Right lung (tissue), 10 donors: ENCODE measurements at places on chromosomes 2 and 18. TPM values are rescaled to one million over a fixed set of nuclear protein-coding genes. Genes with fewer than 3 reads are reported as not detected.

Gene IMP4
- polyA plus RNA-seq = 34.2 TPM

Gene STARD6
- polyA plus RNA-seq = not detected

DNA sequence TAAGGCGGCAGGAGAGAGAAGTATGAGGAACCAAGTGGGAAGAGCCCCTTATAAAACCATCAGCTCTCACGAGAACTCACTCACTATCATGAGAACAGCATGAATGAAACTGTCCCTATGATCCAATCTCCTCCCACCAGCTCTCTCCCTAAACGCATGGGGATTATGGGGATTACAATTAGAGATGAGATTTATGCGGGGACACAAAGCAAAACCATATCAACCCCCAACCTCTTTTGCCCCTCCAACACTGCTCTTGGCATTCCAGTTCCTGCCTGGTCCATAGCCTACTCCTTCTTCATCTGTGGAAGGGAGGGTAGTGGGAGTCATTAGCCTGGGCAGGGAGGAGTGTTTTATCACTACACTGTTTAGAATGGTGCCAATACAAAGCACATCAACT is 1.4 kb upstream of the EHD3 start:
- DNase-seq = no peak

Gene FBXO15
- 4.4 TPM for polyA plus RNA-seq

DNA sequence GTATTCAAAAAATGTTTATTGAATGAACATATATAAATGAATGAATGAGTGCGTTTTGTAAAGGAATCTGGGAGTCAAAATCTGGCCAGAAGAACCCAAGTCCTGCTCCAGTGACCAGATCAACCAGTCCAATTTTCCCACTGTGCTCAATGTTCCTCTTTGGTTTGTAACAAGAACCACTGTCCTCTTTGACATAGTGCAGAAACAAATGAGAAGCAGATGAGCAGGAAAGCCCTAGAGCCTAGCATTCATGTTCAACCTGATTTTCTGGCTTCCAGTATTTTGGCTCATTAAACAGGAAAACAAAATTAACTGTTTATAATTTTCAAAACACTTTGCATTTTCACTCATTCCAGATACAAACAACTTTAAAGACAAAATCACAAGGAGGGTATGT is 23.2 kb downstream of the FAM124B start:
- DNase-seq = no peak

DNA sequence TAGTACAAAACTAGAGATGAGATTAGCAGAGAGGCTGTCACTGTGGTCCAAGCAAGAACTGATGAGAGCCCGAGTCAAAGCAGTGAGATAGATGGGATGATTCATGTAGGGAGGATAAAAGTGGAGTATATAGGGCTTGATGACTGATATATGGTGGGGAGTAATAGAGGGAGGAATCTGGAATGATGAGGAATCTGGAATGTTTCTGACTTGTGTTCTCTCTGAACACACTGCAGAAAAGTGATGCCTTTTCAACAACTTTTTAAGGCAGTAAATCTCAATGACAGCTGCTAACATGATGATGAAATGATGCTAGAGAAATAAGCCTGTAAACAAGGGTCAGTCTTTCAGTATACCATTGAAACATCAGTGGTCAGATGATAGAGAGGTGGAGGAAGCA is 143.5 kb upstream of the SP5 start:
- DNase-seq = no peak

Gene ARL4C
- 22.6 TPM for polyA plus RNA-seq

DNA sequence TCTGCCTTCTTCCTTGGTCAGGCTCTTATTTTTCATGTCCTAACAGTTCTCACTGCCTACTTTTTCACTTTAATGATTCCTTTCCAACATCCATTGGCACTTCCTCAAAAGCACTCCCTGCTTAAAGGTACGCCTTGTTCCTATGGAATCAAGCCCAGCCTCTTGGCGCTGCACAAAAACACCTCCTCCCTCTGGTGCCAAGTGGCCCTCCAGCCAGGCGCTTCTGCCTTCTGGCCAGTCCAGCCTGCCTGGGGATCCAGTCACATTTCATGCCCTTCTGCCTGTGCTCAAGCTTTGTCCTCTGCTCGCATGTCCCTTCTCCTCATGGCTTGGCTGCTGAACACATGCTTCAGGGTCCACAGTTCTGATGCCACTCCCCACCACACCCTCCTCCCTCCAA is 6.3 kb downstream of the TPRKB start:
- no peak for DNase-seq

GRCh38 chr2:202689459-202689858 is 54.7 kb downstream of the FAM117B start:
- no peak for DNase-seq

- DNase-seq = no peak
These were observed 113.2 kb downstream of the MRO start for GRCh38 chr18:50706651-50707050.

DNA sequence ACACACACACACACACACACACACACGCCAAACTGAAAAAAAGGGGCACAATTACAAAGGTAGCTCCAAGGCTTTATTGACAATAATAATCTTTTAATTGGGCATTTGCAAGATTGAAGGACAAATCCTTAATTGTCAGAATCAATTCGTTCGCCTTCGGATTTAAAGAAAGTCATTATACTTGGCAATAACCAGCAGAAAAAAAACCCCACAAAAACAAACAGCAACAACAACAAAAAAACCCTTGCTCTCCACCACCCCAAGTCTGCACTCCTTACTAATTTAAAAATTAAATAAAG is 1.8 kb upstream of the HOXD8 start:
- no peak for DNase-seq

- DNase-seq = no peak
These were observed at the start of gene PHLPP1 for GRCh38 chr18:62715436-62715758. TSS of gene PHLPP1 (plus strand) at chr18:62715541. CDS start at chr18:62715684, 143 bp downstream.

Gene ONECUT2
- 0.10 TPM for polyA plus RNA-seq

Gene CTDP1
- 9.5 TPM for polyA plus RNA-seq

Gene ANO7
- polyA plus RNA-seq = 2.7 TPM

Gene SCG2
- polyA plus RNA-seq = 1.1 TPM

DNA sequence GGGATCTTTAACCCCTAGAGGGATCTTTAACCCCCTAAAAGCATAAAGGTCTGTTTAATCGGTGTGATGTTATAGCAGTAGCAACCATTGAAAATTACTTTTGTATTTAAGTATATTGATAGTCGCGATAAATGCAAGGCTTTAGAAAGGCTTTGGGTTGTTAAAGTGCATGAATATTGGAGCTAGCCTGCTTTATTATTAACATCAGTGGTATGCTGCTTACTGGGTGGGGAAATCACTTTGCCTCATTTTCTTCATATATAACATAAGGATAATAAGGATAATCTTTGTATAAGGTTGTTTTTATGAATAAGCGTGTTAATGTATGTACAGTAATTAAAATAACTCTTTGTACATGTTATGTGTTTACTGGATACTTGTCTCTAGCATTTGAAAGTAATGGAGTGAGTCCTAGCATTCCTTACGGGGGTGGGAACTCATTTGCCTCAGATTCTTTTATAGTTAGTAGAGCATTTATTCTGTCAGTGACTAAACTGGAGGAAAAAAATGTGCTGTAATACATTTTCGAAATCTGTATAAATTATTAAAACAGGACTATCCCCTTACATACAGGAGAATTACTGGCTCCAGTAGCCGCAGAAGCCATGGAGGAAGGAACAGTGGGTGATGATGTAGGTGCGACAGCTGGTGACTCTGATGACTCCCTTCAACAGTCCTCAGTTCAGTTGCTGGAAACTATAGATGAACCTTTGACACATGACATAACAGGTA is 122.2 kb downstream of the BIRC6 start:
- DNase-seq = peak; percentile 10

Gene ANKRD30B
- 0.09 TPM for polyA plus RNA-seq

GRCh38 chr2:19806591-19806990 is 95.2 kb downstream of the TTC32 start:
- DNase-seq = no peak

Gene PLEKHH2
- 288 TPM for polyA plus RNA-seq

Gene FBLN7
- polyA plus RNA-seq = 15.1 TPM

Gene TTC31
- 35.6 TPM for polyA plus RNA-seq

DNA sequence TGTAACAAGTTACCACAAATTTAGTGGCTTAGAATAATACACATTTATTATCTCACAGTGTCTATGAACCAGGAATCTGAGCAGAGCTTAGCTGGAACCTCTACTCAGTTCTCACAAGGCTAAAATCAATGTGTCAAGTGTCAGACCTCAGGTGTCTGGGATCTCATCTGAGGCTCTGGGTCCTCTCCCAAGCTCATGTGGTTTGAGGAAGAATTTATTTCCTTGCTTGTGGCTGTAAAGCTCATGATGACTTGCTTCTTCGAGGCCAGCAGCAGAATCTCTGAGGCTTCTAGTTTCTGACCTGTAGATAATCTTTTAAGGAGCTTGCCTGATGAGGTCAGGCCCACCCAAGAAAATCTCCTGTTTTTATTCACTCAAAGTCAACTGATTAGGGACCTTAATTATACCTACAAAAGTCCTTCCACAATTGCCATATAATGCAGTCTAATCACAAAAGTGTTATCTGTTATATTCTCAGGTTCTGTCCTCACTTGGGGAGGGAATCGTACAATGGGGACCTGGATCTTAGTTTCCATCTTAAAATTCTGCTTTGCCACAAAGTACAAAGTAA is 14.3 kb downstream of the NCKAP5 start:
- no peak for DNase-seq

Gene EML6
- polyA plus RNA-seq = 0.75 TPM

Gene PSMA8
- not detected for polyA plus RNA-seq

DNA sequence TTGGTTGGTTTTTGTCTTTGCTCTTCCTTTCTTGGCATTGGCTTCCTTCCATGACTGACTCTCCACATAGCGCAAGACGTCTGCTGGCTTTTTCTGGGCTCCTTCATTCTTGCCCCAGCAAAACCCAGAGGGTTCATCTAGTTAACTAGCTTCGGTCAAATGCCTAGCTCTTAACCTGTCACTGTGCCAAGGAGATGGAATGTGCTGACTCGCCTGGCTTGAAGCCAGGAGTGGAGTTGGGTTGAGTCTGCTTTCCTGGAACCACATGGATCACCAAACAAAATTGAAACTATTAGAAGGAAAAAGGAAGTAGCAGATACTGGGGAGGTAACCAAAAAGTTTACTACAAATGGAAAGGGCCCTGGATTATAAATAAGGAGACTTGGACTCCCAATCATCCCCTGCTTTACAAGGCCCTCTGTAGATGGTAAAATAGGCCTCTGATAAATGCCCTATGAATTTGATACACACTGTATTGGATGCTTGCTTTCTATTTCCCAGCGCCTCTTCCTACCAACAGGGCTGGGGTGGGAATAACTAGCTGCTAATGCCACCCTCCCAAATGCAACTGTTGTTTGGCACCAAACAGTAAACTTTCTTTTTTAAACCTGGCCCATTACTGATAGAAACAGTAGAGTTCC is 11.3 kb downstream of the MALT1 start:
- peak; percentile 55 for DNase-seq

DNA sequence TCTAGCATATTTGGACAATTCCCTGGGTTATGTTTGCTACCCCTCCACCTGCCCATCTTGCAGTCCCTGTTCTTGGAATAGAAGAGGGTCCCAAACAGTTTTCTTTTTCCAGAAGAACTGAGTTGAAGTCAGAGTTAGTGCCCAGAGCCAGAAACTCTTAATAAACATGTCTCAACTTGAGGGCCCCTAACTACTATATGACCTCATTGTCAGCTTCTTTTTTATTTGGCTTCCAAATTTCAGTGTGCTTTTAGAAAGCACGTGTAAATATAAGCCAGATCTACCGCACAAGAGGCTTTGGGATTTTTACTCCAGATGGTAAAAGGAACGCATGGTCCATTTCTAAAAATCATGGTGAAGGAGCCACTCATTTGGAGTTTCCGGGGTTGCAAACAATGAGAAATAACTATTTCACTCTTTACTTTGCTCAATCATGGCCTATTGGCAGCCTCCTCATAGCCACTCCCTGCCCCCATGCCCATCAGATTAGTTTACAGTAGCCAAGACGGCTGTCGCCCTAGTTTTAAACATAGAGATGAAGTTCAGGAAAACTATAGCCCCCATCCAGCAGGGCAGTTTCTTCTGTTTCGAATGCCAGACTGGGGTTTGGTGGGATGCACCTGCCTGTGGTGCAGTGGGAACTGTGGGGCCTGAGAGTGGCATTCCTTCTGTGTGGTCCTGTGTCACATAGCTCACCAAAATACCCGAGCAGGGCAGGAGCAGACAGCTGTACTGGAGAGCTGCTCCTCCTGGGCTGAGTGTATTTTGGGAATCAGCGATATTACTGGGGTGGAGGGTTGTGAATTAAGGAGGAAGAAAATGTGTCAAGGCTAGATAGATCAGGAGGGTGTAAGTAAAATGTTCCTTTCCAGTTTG is 1.7 kb downstream of the MAPRE3 start:
- DNase-seq = no peak

Gene LRRTM4
- 1.1 TPM for polyA plus RNA-seq

Gene PDCD1
- polyA plus RNA-seq = 0.28 TPM

Gene LYPD1
- polyA plus RNA-seq = 1.1 TPM

GRCh38 chr2:4047961-4048891 is 344.9 kb downstream of the DCDC2C start:
- no peak for DNase-seq

Gene PARD6G
- polyA plus RNA-seq = 20.4 TPM

Gene GFPT1
- 26.1 TPM for polyA plus RNA-seq

Gene TMEFF2
- 0.72 TPM for polyA plus RNA-seq

Gene ACAA2
- 102 TPM for polyA plus RNA-seq

DNA sequence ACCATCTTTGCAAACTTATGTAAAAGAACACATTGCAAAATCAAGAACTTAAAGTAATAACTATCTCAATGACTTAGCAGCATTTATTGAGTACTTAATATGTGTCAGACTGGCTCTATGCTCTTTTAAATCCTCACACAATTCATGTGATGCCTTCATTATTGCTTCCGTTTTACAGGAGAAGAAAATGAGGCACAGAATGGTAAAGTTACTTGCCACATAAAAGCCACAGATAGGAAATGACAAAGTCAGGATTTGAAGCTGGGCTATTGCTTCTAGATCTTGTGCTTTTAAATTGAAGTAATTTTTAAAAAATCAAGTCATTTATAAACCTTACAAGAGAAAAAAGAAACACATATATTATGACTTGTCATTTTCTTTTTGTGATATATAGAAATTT is 174.2 kb downstream of the WDR7 start:
- no peak for DNase-seq

Gene WDR12
- 93.4 TPM for polyA plus RNA-seq

GRCh38 chr2:179539124-179539511 is 274.5 kb upstream of the SESTD1 start:
- DNase-seq = no peak

DNA sequence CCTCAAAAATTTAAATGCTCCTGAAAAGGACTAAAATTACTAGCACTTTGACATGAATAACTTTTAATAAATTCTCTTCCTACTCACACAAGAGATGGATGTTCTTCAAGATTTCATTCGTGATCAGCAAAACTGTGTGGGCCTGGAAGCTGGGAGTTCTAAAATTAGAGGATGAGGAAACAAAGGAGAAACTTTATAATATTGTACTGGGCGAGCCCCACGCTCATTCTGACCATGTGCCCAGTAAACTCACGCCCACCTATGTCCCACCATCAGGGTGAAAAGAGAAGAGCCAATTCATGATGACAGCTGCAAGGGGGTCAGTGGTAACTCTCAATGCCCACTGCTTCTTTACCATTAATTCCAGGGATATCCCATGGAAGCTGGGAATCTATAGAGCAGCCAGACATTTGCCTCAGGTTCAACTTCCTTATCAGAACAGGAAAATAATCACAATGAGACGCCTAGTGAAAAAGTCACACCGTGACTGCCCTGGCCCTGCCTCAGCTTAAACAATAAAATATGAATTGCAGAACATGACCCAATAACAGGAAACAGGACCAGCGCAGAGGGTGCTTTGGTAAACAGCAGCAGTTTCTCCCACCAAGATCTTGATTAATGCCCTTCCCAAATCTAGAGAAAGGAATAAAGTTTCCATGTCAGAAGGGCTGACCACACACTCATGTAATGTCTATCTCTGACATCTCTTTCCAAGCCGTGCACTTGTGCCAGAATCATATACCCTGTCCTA is 438.6 kb downstream of the TXNL1 start:
- no peak for DNase-seq
